A549 treated with Hydrocortisone at 1 μM for 4 hours (cell line): ENCODE measurements at places on chromosomes 1 and 21. TPM values are rescaled to one million over a fixed set of nuclear protein-coding genes. Genes with fewer than 3 reads are reported as not detected.

Gene GUK1
- 120 to 151 TPM (median 148 TPM) in 5 replicates for total RNA-seq

Gene TAS1R1
- not detected in 5 replicates for total RNA-seq

Gene MYBPHL
- 0.23 to 0.38 TPM in 2 of 5 replicates, not detected in the others for total RNA-seq

Gene TNFRSF9
- 2.2 to 3.6 TPM (median 2.9 TPM) in 5 replicates for total RNA-seq

Gene NFASC
- total RNA-seq: 1.1 to 1.2 TPM (median 1.1 TPM) in 5 replicates

Gene AGRN
- 89.0 to 113 TPM (median 105 TPM) in 5 replicates for total RNA-seq

Gene JTB
- total RNA-seq: 105 to 161 TPM (median 144 TPM) in 5 replicates
